ENCODE measurements at places on chromosomes 3 and 15.
A peak's percentile ranks its signal among the peaks of the same experiment; 100 is the strongest.

DNA sequence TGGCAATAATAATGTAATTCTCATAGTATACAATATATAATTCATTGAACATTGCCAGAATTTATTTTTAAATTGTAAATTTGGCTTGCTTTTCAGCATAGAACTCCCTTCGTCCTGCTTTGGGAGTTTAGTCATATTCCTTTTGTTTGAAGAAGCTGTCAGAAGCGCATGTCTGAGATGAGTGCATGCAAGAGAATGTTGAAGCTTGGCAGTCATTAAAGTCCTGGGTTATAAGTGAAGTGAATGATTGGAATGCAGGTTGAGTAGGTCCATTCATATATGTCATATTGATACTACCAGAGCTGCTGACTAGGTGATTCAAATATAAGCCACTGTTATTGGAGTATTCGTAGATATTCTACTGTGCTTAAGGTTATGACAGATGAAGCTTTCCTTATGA lies 243.6 kb upstream of the MDFIC2 start:
- DNase-seq = no peak
- H3K27me3 ChIP-seq = no peaks in the 10 kb centered on the region
- no peak overlapping the region for H3K27ac ChIP-seq

GRCh38 chr3:157318639-157319288 lies 117.9 kb upstream of the PTX3 start:
- no peaks in the 10 kb centered on the region for H3K4me1 ChIP-seq
- H3K27ac ChIP-seq = no peak overlapping the region
- H3K27me3 ChIP-seq = no peaks in the 10 kb centered on the region

DNA sequence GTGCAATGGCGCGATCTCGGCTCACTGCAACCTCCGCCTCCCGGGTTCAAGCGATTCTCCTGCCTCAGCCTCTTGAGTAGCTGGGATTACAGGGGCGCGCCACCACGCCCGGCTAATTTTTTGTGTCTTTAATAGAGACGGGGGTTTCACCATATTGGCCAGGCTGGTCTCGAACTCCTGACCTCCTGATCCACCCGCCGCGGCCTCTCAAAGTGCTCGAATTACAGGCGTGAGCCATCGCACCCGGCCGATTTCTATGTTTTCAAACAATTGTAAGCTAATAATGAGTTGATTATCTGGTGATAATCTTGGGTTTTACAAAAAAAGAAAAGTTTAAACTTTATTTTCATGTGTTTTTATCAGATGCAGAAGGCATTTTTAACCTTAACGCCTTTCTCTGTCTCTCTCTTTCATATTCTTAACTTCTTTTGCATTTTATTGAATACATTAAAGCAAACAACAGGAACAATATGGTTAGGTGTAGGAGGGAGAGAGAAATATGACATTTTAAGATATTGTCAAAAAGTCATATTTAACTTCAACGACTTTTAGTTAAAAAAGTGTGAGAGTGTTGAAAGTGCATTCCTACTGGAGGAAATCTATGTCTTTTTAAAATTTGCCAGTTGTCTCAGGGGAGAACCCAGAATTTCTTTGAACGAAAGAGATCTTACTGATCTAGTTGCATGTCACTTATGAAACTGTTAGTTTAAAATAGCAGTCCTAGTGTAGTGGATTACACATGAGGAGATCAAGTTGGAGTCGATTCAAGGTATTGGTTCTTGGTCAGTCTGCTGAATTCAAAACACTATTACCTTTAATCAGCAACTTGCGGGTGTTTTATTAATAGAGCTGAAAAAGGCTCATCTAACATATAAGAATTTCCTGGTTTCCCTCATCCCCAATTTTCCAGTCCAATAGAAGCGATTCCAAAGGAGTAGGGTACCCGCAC lies 3.4 kb upstream of the MEIS2 start:
- no peaks in the 10 kb centered on the region for H3K36me3 ChIP-seq
- no peak for DNase-seq
- H3K27me3 ChIP-seq = no peaks in the 10 kb centered on the region
- no peak overlapping the region for H3K27ac ChIP-seq
- peaks cover 16% of the 10 kb centered on the region for H3K4me1 ChIP-seq
- H3K4me3 ChIP-seq = no peak overlapping the region

DNA sequence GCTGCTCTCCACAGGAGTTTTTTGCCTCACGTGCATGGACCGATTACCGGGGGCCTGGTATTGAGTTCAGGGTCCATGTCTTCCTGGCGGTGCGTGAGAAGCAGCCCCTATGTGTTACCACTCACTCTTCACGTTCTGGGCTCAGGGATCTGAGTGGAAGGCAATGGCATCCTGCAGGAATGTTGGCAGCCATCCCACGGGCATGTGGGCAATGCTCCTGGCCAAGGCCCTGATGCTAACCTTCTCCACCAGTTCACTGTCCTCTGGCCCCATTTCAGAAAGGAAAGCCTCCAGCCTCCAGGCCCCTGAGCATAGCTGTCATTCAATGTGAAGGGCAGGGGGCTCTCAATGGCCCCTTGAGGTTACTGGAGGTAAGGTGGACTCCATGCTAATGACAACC lies 43.0 kb upstream of the KY start:
- no peak overlapping the region for H3K4me3 ChIP-seq
- no peaks in the 10 kb centered on the region for H3K4me1 ChIP-seq
- DNase-seq = no peak
- H3K36me3 ChIP-seq = no peaks in the 10 kb centered on the region
- H3K27ac ChIP-seq = no peak overlapping the region

GRCh38 chr3:26191556-26191955 lies 401.7 kb downstream of the OXSM start:
- no peak overlapping the region for H3K4me3 ChIP-seq
- no peaks in the 10 kb centered on the region for H3K27me3 ChIP-seq
- no peak overlapping the region for H3K27ac ChIP-seq

DNA sequence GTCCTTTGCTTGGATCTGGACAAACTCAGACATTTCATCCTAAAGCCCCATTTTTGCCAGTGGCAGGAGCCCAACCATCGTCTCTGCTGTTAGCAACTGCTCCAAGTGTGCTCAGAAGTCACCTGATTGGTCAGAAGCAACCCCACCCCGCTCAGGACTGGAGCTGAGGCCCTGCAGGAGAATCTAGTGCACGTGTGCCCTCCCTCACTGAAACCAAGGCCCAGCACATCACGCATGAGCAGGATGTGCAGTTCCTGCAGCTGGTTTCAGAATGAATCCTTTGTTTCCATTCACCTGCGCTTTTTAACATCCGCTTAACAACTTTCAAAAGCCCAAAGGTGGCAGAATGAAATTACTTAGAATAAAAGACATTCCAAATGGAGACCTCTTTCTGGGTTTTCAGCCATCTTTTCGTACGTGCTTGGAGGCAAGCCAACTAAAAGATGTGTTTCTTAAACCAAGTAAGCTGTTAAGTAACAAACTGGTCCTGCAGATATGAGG lies 81.2 kb downstream of the SRGAP3 start:
- no peak overlapping the region for H3K27ac ChIP-seq
- H3K4me3 ChIP-seq = no peak overlapping the region
- no peaks in the 10 kb centered on the region for H3K36me3 ChIP-seq
- peaks cover 3% of the 10 kb centered on the region for H3K4me1 ChIP-seq
- no peak for DNase-seq
- H3K27me3 ChIP-seq = no peaks in the 10 kb centered on the region

DNA sequence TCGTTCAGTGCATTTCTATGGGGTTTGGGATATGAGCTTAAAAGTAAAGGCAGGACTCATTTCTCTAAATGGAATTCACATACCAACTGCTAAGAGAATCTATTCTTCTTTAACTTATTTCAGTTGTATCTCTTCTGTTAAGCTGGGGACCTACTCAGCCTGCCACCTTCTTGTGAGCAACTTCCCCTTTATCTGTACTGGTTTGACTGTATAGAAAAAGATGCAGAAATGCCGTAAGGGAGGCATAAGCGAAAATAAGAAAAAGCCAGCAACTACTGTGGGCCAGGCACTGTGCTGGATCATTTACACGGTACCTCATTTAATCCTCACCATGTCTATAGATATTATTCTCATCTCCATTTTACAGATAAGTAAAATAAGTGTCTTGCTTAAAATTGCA lies 38.4 kb downstream of the RBMS3 start:
- no peak overlapping the region for H3K4me3 ChIP-seq
- peaks cover 6% of the 10 kb centered on the region for H3K4me1 ChIP-seq
- H3K36me3 ChIP-seq = no peaks in the 10 kb centered on the region

DNA sequence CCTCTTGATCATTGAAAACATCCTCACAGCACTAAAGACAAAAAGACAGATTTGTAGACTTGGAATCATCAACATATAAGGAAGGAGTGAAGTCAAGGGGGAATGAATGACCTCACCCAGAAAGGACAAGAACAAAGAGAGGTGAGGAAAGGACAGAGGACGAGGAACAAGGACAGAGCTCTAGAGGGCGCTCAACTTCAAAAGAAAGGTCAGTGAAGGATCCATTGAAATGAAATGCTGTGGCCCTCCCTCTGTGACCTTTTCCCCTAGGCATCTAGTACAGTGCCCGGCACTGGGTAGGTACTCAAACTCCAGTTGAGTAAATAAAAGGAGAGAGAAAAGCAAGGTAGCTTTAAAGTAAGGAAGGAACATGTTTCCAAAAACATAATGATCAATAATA lies 2.6 kb downstream of the ATP8B4 start:
- no peaks in the 10 kb centered on the region for H3K27me3 ChIP-seq
- H3K36me3 ChIP-seq = no peaks in the 10 kb centered on the region
- no peak overlapping the region for H3K27ac ChIP-seq
- H3K4me3 ChIP-seq = no peak overlapping the region
- DNase-seq = no peak

DNA sequence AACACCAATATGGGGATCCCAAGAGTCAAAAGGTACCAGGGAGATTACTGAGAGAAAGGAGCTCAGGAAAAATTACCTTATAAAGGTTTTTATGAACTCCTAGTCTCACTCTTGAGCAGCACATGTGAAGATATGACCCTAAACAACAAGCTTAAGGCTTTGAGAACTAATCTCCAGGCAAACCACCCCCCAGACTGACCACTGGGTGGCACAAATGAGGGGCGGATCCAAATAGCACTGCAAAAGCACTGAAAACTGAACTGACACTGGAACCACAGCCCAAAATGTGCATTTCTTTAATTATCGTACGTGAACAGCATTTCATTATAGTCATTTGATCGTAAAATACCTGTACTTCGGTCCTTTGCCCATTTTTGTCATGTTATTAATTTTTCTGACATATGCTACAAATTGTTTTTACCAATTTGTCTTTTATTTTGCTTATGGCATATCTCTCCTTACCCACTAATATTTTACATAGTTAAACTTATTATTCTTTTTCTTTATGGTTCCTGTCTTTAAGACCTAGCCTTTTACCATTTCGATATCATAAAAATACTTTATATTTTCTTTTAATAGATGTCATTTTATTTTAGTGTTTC lies 31.5 kb upstream of the TFDP2 start:
- H3K27me3 ChIP-seq = no peaks in the 10 kb centered on the region
- H3K4me3 ChIP-seq = no peak overlapping the region
- H3K4me1 ChIP-seq = no peaks in the 10 kb centered on the region
- peak; percentile 25 for DNase-seq
- H3K36me3 ChIP-seq = peaks cover 19% of the 10 kb centered on the region
- H3K27ac ChIP-seq = no peak overlapping the region

GRCh38 chr3:160885791-160886286 lies 129.8 kb downstream of the PPM1L start:
- H3K36me3 ChIP-seq = no peaks in the 10 kb centered on the region
- no peaks in the 10 kb centered on the region for H3K27me3 ChIP-seq
- H3K27ac ChIP-seq = no peak overlapping the region

GRCh38 chr15:33126559-33127290 lies 67.8 kb downstream of the FMN1 start:
- H3K27ac ChIP-seq = no peak overlapping the region
- peak; percentile 57 for DNase-seq
- H3K4me3 ChIP-seq = no peak overlapping the region
- H3K36me3 ChIP-seq = no peaks in the 10 kb centered on the region
- peaks cover 7% of the 10 kb centered on the region for H3K4me1 ChIP-seq
- H3K27me3 ChIP-seq = no peaks in the 10 kb centered on the region

- H3K4me1 ChIP-seq = no peaks in the 10 kb centered on the region
- no peak for DNase-seq
- no peaks in the 10 kb centered on the region for H3K36me3 ChIP-seq
- no peak overlapping the region for H3K27ac ChIP-seq
- H3K4me3 ChIP-seq = no peak overlapping the region
These were observed 98.2 kb downstream of the PLXNA1 start for GRCh38 chr3:127081001-127081720.

DNA sequence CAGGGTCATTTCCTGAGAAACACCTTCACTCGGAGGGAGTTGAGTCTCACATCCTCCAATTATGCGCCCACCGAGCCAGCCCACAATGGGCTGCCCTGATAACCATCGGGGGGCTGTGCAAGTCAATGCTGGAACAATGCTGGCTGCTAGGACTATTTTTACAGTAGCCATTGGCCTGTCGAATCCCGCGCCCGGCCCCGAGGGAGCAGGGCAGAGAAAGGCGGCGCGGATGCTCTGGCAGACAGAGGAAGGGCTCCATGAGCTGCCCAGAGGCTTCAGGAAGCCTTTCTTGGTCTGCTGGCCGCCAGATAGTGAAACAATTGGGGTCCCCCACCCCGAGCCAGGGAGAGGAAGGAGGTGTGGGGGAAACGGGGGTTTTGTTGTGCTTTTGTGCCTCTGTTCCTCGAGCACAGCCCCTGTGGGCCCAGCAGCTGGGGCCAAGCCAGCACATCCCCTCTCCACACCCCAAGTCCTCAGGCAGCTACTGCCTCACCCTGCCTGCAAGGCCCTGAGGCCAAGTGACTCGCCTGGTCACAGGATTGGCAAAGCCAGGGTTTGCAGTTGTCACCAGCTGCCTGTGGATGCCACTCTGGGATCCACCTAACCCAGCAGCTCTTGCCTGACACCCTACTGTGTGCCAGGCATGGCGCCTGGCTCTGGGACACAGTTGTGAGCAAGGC lies 39.0 kb downstream of the SLC6A6 start:
- no peak for DNase-seq
- H3K4me3 ChIP-seq = no peak overlapping the region
- peaks cover 64% of the 10 kb centered on the region for H3K4me1 ChIP-seq

DNA sequence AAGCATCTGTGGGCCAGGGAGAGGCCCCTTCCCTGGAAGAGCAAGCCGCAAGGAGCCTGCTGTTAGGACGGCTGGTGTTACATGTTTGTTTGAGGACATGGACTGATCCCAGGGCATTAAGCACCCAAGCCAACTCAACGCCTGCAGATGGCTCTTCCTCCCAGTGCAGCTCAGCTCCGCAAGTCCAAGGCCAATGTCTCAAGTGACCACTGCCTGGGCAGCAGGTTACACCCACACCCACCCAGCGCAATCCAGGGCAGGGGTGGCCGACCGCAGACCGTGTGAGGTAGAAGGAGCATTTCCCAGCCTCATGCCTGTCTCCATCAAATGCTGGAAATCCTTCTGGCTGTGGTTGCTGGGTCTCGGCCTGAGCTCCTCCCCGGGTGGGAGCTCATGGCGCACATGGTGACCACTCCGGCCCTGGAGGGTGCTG lies 14.5 kb downstream of the GP5 start:
- DNase-seq = no peak
- no peaks in the 10 kb centered on the region for H3K4me1 ChIP-seq
- H3K27ac ChIP-seq = no peak overlapping the region
- no peak overlapping the region for H3K4me3 ChIP-seq
- H3K27me3 ChIP-seq = no peaks in the 10 kb centered on the region
- H3K36me3 ChIP-seq = no peaks in the 10 kb centered on the region

DNA sequence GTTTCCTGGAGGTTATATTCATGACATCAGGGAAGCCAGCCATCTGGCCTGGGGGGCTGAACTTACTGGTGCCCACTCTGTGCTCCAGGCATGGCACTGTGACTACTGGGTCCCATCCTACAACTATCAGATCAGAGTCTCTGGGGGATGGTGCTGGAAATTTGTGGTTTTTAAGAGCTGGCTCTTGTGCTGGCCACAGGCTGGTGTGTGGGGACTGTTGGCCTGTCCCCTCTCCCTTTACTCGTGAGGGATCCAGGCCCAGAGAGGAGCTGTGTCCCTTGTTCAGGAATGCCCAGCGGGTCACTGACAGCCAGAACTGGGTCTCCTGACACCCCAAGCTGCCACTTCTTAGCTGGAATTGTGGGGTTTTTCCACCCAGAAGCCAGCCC lies 44.5 kb upstream of the SEC22A start:
- DNase-seq = no peak
- H3K27me3 ChIP-seq = no peaks in the 10 kb centered on the region
- peaks cover 23% of the 10 kb centered on the region for H3K36me3 ChIP-seq

Measured in upper lobe of left lung (tissue), 6 donors.